Activated naive CD4-positive, alpha-beta T cell treated with anti-CD3 and anti-CD28 coated beads for 36 hours (primary cell): ENCODE measurements at places on chromosomes 3 and 15. TPM values are rescaled to one million over a fixed set of nuclear protein-coding genes. Genes with fewer than 3 reads are reported as not detected.

GRCh38 chr3:148513096-148513543 is 184.6 kb upstream of the AGTR1 start:
- DNase-seq: no peak

The SLC12A8 gene
- 1.1 TPM for total RNA-seq

- no peak for DNase-seq
Observed at GRCh38 chr3:38573556-38573955, 75.9 kb downstream of the SCN5A start.

- DNase-seq: no peak
Observed at GRCh38 chr3:60756241-60757030, 494.8 kb downstream of the FHIT start.

The PPIP5K1 gene
- total RNA-seq: 33.4 TPM

DNA sequence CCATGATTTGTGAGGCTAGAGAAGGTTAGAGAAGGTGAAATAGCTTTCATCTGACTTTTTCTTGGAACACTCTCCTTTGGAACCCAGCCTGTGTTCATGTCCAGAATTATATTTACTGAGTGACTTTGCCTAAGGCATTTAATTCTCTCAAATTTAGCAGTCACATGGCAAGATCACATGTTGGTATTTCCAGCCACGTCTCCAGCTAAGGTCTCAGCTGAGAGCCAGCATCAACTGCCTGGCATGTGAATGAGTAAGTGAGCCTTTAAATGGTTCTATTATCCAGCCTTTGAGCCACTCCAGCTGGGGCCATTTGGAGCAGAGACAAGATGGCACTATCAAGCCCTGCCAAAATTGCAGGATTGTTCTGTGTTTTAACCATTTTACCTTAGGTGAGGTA is 130.2 kb upstream of the SGO1 start:
- DNase-seq: no peak

The ATP8B4 gene
- 2.0 TPM for total RNA-seq

GRCh38 chr3:58979840-58980239 is 70.0 kb downstream of the CFAP20DC start:
- no peak for DNase-seq

- no peak for DNase-seq
Observed at GRCh38 chr15:39479911-39480310, 101.0 kb upstream of the THBS1 start.

The ZKSCAN7 gene
- 1.5 TPM for total RNA-seq

- no peak for DNase-seq
Observed at GRCh38 chr15:65050270-65050669, 5.1 kb downstream of the SLC51B start.

GRCh38 chr3:55484801-55485791 is 2.0 kb downstream of the WNT5A start:
- DNase-seq: peak; percentile 59

GRCh38 chr15:91152896-91153581 is 53.0 kb downstream of the SV2B start:
- DNase-seq: no peak

- DNase-seq: no peak
Observed at GRCh38 chr3:27561576-27561975, 77.4 kb upstream of the SLC4A7 start.
